Lower lobe of right lung (tissue), 2 donors: ENCODE measurements at places on chromosomes 6 and 20.

DNA sequence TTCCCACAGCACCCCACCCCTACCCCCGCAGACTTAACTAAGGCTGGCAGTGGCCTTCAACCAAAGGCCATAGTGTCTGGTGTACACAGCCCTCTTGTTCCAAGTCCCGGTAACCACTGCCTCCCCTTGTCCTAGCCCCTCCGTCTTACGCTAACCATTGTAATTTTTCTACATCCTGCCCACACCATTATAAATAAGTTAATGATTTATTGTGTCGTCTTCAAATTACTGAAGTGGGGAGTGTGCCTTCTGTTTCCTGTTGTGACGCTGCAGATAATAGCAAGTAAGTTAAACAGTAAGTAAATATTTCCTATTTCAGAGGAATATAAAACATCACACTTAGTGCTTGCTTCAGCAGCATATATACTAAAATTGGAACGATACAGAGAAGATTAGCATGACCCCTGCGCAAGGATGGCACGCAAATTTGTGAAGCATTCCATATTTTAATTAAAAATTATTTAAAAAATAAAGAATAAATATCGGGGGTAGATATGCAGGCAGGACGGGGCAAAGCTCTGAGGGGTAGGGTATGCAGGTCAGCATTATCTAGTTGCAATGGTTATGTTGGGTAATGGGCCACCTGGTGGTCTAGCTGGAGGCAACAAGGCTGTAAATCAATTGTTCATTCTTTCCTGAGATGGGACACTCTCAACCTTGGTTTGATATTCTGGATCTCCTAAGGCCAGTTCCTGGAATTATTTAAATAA is 15.1 kb downstream of the SRSF6 start:
- no peak for DNase-seq

DNA sequence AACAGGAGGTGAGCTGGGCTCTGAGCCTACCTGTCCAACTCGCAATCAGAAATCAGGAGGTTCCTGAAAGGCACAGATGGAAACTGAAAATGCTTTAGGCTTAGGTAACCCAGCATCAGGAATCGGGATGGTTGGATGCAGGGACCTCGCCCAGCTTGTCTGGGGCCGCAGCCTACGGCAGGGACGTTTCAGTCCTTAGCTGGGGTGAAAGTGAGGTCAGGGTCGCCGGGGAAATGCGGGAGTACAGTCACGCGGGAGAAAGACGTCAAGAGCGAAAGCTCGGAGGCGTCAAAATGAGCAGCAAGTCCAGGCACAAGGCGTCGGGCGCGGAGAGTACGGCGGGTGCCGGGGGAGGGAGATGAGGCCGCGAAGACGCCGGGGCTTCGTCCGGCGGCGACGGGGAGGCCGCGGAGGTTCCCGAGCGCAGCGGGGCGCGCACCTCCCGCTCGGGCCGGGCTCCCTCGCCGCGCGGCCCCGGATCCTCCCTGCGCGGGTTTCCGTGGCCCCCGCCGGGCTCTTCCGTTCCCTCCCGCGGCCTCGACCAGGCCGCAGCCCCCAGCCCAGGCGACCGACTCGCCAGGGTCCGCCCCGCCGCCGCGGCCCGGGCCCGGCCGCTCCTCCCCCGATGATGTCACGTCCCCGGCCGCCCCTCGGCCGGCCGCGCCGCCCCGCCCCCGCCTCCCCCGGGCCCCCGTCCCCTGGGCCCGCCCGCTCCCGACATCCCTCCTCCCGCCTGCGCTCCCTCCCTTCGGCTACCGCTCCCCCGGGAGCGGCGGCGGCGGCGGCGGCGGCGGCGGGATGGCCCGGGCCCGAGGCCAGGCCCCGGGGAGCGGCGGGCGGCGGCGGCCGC is at the start of gene EBF4:
EBF4 (plus strand) TSS at position 745 of the 850 bp plus-strand sequence. CDS start 866 bp downstream, outside the sequence.
- peak; percentile 58 for DNase-seq

GRCh38 chr6:30515944-30516753 is 26.8 kb downstream of the HLA-E start:
- DNase-seq = peak; percentile 95

DNA sequence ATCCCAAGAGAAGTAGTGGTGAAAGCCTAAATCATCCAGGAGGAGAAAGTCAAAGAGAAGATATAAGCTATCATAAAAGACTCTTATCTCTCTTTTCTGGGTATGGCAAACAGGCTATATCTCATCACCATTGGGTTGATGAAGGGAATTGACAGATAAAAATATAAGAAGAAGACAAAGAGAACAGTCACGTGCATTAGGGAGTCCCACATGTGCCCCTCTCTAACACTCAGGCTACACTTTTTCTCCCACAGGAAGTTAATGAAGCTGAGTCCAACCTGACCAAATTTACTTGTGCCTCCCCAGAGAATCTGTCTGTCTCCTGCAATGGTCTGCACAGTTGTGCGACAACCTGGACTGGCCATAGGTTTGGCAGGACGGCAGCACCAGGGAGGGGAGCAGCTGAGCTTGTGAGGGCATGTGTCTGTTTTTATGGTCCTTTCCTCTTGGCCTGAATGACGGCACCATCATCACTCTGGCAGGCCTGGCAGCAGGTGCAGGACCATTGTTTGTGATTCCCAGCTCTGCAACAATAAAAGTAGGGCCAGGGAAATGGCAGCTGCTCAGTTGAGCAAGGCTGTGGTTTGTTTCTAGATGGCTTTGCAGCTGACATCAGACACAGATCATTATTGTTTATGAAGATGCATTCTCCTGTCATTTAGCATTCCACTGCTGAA is 144.5 kb upstream of the MCHR2 start:
- no peak for DNase-seq

GRCh38 chr20:1185316-1185741 is 548 bp upstream of the TMEM74B start:
- no peak for DNase-seq

DNA sequence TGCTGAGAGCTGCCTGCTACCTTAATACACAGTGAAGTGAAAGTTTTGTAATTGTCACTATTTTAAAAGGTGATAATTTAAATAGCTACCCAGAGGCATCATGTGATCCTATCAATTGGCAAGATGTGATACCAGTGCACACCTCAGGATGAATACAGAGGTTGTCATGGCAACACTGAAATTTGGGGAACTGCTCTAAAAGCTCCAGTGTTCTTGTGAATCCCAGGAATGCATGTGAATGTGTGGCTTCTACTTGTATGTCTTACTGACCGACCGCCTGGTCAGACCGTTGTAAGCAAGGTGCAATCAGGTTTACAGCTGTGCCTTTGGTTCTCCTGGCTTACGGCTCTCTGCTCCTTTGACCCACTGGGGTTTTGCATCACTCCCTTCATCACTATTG is 146.3 kb upstream of the GJE1 start:
- DNase-seq = no peak

DNA sequence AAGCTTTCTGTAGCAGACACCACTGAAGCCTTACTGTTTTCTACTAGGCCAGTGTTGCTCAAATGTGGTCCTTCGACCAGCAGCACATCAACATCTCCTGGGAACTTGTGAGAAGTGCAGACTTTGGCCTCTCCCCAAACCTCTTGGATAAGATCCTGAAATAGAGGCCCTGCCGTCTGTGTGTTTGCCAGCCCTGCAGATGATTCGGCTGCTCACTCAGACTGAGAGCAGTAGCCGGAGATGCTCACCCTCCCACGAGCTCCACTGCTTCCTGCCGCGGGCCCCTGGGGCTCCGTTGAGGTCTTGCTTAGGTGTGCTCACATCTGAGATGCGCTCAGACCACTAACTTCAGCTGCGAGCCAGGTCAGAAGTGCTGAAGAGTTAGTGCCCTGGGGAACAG is 129.5 kb upstream of the SSTR4 start:
- DNase-seq = no peak

DNA sequence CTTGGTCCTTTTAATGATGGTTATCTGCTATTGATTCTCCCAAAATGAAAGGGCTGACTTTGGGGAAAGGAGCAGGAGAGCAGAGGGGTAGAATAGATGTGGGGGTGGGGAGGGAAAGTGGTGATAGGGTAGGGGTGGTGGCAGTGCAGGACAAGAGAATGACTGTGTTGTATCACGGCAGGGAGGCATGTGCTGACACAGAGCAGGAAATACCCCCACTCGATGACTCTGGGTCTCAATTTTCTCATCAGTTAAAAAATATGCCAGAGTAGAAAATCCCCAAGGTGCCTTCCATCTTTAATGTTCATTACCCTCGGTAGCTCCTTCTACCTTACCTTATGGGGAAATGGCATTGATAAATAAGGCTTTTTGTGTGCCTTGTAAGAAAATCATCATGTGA is 79.0 kb upstream of the ATXN1 start:
- DNase-seq = no peak

- no peak for DNase-seq
Observed at GRCh38 chr6:70221025-70221714, 81.7 kb downstream of the COL9A1 start.

DNA sequence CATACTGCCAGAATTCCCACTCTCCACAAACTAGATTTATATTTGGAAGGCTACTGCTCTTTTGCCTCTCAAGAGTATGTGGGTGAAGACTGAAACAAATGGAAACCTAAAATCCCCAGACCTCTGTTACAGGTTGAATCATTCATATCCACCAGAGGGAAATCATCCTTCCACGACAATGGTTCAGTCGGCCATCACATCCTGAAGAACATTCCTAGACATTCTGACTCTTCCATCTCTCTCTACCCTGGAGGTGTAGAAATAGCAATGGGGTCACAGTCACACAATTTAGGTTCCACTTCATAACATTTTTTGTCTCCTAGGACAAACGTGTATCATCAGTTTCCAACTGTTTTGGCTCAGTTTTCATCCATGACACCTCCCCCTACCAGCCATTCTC is 8.6 kb downstream of the GPX5 start:
- no peak for DNase-seq

DNA sequence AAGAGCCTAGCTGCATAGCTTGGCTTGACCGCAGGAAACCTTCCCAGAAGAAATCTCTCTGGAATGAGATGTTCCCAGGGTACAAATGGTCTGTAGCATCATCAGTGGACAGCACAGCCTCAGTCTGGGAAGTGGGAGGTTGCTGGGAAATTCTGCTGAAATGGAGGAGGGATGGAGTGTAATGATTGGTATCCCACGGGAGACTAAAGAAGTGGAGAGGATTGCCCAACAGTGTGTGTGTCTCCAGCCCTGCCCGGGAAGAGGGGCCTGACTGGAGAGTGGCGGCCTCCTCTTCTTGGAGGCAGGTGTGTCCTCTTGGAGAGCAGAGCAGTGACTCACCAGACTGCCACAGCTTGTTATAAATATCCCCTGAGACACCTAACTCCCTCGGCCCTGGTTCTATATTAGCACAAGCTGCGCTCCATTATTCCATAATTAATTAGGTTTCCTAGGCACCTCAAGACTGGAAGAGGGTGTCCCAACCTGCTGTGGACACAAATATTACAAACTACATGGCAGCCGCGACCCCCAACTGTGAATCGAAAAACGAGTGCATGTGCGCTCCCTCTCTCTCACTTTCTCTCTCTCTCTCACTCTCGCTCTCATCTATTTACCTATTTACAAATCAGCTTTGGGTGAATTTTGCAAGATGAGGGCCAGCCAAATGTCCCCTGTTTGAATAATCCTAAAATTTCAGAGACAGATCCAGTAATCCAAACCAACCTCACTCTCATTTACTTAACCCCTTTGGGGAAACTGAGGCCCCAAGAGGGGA is 68.8 kb downstream of the FGD2 start:
- no peak for DNase-seq
